ENCODE measurements at places on chromosomes 12 and 14. TPM values are rescaled to one million over a fixed set of nuclear protein-coding genes. Genes with fewer than 3 reads are reported as not detected.

APOF gene
- not detected for total RNA-seq

SRRM4 gene
- not detected for total RNA-seq

TAS2R43 gene
- total RNA-seq = 0.26 TPM

SIX6 gene
- not detected for total RNA-seq

ALX1 gene
- not detected for total RNA-seq

ZC2HC1C gene
- 0.64 TPM for total RNA-seq

SLC17A8 gene
- total RNA-seq = not detected

REP15 gene
- total RNA-seq = 0.22 TPM

MIP gene
- total RNA-seq = not detected

GARIN6 gene
- not detected for total RNA-seq

MANSC4 gene
- total RNA-seq = not detected

NOXRED1 gene
- total RNA-seq = 0.30 TPM

TAS2R20 gene
- total RNA-seq = 0.54 TPM

CLEC2D gene
- 184 TPM for total RNA-seq

RNASE7 gene
- not detected for total RNA-seq

PDE3A gene
- not detected for total RNA-seq

PZP gene
- total RNA-seq = not detected

KITLG gene
- 0.15 TPM for total RNA-seq
